Stimulated activated naive CD4-positive, alpha-beta T cell treated with Interleukin-2 at 50 U/mL for 16 hours (primary cell): ENCODE measurements at places on chromosomes 11 and 22.

- DNase-seq = no peak
These were observed 207.7 kb downstream of the C11orf87 start for GRCh38 chr11:109629734-109630133.

DNA sequence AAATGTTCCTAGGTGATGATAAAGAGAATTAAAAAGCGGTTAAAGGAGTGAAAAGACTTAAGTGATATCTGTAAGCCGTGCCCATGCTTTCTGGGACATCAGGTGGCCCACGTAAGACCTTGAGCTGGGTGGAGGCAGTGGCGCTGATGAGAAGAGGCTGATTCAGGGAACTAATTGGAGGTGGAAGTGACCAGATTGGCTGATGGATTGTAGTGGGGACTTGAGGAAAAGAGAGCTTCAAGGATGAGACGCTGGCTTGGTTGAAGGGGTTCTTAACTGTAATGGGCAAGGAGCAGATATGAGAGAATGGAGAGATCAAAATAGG, 69.1 kb upstream of the EP300 start:
- no peak for DNase-seq

DNA sequence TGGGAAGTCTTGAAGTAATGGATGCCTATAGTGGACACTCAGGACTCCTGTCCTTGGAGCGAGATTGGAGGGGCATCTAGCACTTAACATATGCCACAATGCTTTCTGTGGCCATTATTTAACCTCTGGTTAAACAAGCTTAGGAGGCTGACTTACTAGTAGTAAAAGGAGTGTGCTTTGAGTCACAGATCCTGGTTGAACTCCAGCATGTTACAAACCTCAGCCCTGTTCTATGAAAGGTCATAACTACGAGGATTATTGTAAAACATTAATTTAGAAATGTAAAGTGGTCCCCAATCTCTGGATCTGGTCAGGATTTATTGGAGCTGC, 1.1 kb upstream of the LBHD1 start:
- no peak for DNase-seq

- DNase-seq = no peak
These were observed 13.0 kb upstream of the VPS37C start for GRCh38 chr11:61174273-61174672.

GRCh38 chr11:129930743-129931142, 35.4 kb upstream of the NFRKB start:
- no peak for DNase-seq
